Left renal cortex interstitium (tissue), 4 donors: ENCODE measurements at places on chromosomes 16 and 17.

- DNase-seq, result peak; percentile 48
Measured at GRCh38 chr16:82011199-82011641, at the start of gene SDR42E1. Gene SDR42E1, minus strand, starts transcription at chr16:82011470. Its CDS starts 10,612 bp downstream, at chr16:82000858.

- no peak for DNase-seq
Measured at GRCh38 chr17:64460955-64461354, 12.0 kb downstream of the MILR1 start.

- DNase-seq, result no peak
Measured at GRCh38 chr17:79573196-79573896, 37.5 kb downstream of the RBFOX3 start.

- no peak for DNase-seq
Measured at GRCh38 chr16:77599793-77600415, 122.4 kb upstream of the NUDT7 start.

GRCh38 chr17:83008526-83008925 lies 70.9 kb upstream of the METRNL start:
- DNase-seq, result no peak

DNA sequence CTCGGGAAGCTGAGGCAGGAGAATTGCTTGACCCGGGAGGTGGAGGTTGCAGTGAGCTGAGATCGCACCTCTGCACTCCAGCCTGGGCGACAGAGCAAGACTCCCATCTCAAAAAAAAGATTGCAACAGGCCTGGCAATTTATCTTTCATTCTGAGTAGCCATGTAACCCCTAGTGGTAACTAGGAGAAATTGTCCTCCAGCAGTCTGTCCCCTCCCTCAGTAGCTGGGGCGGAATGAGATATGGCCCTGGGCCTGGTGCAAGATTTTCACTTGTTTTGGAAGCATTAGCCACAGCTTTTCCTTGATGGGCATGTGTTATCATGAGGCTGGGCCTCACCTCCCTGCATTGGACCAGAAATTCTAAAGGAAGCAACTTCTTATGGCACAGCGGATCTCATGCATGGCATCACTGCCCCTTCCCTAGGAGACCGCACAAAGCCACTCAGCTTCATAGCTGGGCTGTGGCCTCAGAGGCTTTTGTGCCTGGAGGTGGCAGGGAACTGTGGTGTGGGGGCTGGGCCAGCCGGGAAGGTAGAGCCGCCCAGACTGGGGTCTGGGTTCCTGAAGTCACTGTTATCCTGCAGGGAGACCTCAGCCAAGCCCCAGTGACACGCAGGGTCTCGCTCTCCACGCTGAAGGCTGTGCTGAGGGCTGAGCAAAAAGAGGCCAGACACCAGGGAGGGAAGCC lies 13.4 kb downstream of the NATD1 start:
- DNase-seq, result no peak

GRCh38 chr17:30226878-30227277 lies 8.6 kb downstream of the SLC6A4 start:
- no peak for DNase-seq

- no peak for DNase-seq
Measured at GRCh38 chr17:5793899-5794298, 209.6 kb upstream of the NLRP1 start.

- no peak for DNase-seq
Measured at GRCh38 chr16:30655815-30656347, 2.4 kb upstream of the FBRS start.
